ENCODE measurements at places on chromosomes 5 and 9.

- DNase-seq = no peak
Measured at GRCh38 chr5:40599676-40600075, 80.0 kb upstream of the PTGER4 start.

- no peak for DNase-seq
Measured at GRCh38 chr5:151058301-151058700, 22.5 kb downstream of the TNIP1 start.

DNA sequence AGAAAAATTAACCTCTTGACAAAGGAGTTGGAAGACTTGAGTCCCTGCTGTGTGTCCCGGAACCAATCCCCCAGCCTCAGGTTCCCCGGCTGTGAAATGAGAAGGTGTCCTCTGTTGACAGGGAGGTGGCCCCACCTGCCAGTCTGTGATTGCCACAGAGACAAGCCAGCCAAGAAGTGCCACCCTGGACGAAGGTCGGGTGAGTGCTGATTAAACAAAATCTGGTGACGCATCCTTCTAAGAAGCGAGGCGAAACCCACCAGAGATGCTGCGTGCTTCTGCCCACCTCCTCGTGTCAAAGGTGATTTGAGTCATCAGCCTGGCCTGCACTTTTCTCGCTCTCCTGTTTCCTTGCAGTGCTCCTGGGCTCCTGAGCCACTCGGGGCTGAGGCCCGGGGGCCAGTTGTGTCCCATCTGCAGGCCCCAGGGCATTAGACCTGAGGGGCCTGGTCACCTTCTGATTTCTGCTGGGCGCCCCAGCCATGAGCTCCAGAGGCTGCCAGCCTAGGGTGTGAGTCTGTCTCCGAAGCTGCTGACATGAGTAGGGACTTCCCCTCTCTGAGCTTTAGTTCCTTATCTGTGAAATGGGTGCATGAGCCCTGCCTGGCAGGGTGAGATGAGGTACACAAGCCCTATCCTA is 28.7 kb downstream of the NEK6 start:
- no peak for DNase-seq

- no peak for DNase-seq
Measured at GRCh38 chr5:20323323-20323722, 335.3 kb upstream of the CDH18 start.

DNA sequence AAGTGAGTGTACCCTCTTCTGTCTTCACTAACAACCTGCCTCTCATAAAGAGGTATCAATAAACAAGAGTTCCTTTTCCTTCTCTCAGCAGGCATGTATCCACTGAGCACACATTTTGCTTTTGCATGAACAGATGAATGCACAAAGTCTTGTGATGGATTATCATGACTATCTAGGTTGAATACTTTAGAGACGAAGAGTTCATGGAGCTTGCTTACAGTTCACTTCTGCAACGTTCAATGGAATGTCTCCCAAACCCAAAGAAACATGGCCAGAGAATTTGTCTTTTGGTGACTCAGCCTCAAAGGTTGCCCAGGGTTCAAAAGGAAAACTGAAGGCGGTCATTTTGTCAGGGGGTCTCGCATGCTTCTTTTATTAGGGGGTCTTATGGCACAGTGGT is 55.4 kb downstream of the BRINP1 start:
- no peak for DNase-seq

DNA sequence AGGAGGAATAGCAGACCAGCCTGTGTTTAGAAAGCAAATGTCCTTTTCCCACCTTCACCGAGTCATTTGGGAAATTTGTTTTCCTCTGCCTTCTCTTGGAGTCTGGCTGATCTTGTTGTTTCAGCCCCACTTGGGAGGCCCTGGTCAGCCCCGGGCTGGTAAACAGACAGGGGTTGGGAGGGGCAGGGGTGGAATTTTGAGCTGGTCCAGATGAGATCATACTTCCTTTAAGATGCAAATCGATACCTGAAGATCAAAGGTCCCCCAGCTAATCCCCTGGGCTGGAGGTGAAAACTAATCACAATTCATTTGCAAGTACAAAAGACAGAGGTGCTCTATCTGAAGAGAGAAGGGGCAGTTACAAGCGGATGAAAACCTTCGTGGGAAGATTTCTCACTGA is 118.4 kb downstream of the PAPPA start:
- no peak for DNase-seq

DNA sequence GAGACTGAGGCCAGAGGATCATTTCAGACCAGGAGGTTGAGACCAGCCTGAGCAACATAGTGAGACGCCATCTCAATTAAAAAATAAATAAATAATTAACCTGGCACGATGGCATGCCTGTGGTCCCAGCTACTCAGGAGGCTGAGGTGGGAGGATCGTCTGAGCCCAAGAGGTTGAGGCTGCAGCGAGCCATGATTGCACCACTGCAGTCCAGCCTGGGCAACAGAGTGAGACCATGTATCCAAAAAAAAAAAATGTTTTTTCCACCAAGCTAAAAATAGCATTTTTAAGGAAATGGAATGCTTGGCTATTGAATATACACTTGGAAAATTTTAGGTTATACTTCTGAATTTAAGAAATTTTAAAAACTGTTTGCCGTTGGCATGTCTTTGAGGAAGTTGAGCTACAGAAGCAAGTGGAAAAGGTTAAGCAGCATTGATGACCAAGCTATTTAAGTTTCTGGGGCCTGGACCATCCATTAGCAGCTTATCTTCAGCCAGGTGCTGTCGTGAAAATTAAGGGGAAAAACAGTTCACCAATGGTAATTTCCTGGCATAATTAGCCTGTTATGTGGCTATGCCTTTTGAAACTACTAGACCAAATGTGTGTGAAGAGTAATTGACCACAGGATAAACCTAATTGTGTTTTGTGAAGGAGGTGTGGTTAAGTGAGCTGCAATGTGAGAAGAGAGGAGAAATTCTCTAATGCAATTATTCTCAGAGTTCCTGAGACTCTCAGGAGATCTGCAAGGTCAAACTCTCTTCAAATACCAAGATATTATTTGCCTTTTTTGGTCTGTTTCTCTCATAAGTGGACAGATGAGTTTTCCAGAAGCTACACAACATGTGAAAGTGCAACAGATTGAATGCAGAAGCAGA is 21.0 kb downstream of the F2R start:
- DNase-seq = no peak

GRCh38 chr9:19252885-19253219 is 22.4 kb downstream of the DENND4C start:
- DNase-seq = no peak

GRCh38 chr5:96439477-96440184 is 6.6 kb upstream of the PCSK1 start:
- no peak for DNase-seq

DNA sequence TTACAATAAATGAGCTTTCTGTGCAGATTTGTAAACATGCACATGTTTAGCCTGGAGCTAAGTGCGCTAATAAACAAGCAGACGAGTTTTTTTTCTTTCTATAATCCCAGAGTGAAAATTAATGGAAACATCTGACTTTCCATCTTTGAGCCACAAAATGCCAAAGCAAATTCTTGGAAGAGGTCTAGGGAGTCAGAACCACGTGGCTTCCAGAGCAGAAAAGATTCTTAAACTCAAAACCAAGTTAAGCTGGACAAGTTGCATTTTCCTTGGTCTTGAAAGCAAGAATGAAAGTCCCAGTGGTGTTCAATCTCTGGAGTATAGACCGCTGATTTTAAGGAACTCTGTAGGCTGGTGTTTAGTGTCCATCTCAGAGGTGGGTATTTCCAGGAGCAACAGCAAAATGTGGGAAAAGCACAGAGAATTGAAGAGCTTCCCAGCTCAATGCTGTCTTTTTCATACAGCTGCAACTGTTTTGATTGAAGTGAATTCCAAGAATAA is 71.4 kb downstream of the MYO10 start:
- no peak for DNase-seq

GRCh38 chr5:33299621-33300208 is 141.1 kb upstream of the TARS1 start:
- no peak for DNase-seq

DNA sequence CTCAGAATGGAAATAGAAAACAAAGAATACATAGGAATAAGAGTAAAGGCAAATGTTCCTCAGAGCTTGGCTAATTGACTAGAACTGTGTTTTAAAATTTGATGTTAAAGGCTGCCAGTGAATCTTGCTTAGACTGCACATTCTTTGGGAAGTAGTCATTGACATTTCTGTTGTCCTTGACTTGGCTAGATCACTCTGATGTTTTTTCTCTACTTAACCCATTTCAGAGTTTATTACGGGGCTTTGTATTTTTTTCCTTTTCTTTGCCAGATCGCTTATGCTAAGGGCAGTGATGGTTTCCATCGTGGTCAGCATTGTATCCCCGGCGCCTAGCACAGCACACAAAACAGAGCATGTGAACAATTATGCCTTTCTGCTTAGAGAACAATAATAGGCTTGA is 1126.7 kb upstream of the CDH9 start:
- no peak for DNase-seq

DNA sequence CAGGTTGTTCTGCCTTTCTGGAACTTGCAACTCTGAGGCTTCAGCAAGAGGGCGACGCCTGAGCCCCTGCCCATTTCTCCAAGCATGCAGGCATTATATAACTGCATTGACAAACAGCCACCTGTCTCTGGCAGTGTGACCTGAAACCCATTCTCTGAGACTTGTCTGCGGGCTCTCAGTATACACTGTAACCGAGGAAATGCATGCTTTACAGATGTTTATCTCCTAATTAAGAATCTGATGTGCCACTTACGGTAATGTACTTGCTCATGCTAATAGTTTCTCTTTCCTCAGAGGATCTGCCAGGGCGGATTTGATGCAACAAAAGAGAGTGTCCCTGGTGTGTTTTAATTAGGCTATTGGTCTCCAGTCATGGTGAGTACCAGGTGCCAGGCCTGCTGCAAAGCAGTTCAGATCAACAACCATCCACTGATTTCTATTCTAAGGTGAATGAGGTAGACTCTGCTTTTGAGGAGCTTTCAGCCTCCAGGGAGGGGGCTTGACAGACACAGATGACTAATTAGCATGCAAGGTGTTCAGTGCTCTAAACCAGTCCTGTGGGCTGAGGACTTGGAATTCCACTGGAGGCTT is 593.7 kb upstream of the KLF4 start:
- DNase-seq = no peak

DNA sequence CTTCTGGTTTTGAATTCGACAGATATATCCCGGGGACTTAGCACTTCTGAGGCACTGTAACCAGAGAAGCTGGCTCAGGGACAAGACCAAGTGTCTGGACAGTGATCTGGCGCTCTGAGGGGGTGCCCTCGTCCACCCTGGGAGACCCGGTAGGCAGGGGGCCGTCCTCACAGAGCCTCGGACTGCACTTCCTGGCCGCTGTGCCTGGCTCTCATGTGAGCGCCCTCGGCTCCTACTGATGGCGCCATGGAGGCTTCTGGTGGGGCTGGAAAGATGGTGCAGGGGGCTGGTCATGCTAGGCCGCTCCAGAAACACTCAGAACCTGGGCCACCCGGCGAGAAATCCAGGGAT is 18.8 kb upstream of the SLC6A3 start:
- DNase-seq = no peak

DNA sequence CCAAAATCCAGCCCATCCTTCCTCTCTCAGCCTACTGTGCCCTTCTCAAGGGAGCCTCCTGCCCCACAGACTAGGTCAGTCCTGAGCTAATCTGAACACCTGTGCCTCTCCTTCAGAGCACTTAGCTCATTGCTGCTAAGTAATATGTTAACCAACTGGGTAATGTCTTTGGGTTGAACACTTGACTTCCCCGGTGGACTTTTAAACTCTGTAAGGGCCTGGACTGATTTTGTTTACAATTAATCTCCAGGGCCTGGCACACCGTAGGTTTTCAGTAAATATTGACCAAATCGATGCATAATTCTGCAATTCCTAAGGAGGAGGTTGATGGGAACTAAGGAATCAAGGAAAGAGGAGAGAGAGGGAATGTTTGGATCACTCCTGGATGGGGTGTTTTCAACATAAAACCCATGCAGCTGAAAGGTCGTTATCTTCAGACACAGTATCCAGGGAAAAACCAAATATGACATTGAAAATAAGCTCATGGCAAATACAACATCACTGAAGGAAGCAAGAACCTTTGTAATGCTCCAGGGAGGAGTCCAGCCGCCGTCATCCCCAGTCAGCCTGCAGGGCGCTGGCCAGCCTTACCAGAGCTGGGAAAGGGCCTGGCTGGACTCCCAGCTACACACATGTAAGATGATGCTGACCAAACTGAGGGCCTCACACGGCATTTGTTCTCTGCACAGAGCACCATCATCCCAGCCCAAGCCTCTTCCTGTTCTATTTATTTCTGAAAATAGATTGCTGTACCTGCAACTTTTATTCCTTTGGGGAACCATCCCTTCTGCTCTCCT is 166.3 kb downstream of the C5orf15 start:
- DNase-seq = no peak

GRCh38 chr5:132205385-132206125 is 22.1 kb downstream of the P4HA2 start:
- no peak for DNase-seq

DNA sequence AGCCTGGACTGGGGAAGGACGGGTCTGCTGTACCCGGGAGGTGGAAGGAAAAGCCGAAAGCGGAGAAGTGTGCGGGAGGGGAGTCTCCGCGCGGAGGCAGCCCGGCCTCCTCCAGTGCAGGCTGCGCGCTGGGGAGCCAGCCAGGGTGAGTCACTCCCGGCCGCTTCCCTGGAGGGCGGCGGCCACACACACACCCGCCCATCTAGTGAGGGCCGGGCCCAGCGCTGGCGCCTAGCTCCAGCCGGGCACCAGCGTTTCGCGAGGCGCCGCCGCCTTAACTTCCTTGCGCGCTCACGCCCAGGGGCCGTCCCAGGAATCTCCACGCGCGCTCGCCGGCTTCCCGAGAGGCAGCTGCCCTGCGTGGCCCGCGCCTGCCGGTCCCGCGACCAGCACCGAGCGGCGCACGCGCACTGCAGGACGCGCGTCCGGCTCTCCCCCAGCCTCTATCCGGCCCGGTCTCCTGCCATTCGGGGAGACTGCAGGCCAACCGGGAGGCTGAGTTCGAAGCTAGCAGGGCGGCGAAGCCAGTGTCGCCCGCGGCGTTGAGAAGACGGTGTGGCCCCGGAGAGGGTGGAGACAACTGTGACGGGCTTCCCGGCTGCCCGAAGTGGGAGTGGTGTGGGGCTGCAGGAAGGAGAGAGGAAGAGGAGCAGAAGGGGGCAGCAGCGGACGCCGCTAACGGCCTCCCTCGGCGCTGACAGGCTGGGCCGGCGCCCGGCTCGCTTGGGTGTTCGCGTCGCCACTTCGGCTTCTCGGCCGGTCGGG is at the start of gene JAK2:
JAK2 (plus strand) TSS at position 652 of the 765 bp plus-strand sequence. CDS start 36,716 bp downstream, outside the sequence.
- peak; percentile 65 for DNase-seq

GRCh38 chr5:150376799-150377771 is 19.6 kb downstream of the TCOF1 start:
- DNase-seq = no peak

- no peak for DNase-seq
Measured at GRCh38 chr5:148986636-148987035, 76.2 kb downstream of the SH3TC2 start.

DNA sequence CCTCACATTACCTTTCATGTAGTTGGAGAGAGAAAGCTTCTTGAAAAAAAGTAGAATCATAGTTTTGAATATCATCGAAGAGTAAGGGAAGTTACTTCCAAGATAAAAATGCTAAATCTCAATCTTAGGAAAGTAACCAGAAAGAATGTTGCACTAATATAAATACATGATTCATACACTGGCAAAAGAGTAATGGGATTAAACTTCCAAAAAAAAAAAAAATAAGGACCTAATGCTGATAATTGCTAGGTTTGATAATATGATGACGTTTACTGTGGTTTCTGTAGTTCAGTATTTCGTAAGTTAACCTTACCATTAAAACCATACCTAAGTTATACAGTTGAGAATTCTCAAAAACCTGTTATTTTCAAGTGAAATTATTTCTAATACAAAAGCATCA is 573.8 kb upstream of the CDH9 start:
- DNase-seq = no peak
